Esophagus mucosa (tissue), 1 donor: ENCODE measurements at places on chromosomes 1 and 21. TPM values are rescaled to one million over a fixed set of nuclear protein-coding genes. Genes with fewer than 3 reads are reported as not detected.

DNA sequence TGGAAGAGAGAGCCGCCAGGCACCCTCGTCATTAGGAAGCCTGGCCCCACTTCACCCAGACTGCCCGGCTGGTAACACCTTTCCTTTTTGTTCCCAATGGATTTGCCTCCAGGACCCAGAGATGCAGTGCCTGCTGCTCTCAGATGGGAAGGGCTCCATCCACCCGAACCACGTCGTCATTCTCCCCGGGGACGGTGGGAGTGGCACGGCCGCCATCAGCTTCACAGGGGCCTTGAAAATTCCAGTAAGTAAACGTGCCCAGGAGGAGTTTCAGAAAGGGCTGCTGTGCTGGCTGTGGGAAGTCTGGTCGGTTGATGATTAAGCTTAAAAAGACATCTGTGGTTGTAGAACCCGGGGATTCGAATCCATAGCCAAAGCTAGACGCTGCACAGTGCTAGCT, 45.2 kb downstream of the SLC37A1 start:
- no peak for ATAC-seq

GRCh38 chr1:4213366-4213973, 313.4 kb upstream of the C1orf174 start:
- ATAC-seq: no peak

DNA sequence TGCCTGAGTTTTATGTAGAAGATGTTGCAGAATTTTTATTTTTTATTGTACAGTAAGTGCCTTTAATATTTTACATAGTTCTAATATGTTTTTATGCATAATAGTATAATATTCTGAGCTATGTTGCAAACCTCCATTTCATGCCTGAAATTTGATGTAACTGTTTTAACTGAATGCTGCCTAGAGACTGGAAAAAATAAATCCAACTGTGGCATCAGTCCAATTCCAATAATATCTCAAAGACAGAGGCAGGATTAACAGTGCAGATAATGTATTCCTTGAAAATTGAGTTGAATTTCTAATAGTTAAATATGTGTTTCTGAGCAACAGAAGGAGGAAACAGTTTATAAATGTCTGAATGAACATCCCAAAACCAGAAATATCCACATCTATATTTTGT, 61.1 kb upstream of the KIF1B start:
- ATAC-seq: no peak

- ATAC-seq: no peak
Measured at GRCh38 chr1:42137766-42138165, 15.4 kb upstream of the GUCA2B start.

The UBIAD1 gene
- total RNA-seq: 7.6 TPM

DNA sequence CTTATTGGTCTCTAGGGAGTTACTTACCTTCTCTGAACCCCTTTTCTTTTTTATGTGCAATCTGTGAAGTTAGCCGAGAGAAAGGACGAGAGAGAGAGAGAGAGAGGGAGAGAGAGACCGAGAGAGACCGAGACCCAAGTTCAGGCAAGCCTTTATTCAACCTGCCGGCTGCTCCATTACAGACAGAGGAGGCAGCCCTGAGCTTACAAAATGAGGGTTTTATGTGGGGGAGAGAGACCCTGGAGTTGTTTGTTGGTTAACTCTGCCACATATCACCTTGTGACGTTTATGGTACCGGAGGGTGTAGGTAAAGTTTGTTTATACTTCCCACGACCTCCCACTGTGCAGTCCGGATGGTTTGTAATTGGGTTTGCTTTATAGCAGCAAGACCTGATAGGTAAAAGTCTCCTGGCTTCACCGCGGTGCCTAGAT, 1.5 kb upstream of the MCOLN3 start:
- ATAC-seq: no peak

DNA sequence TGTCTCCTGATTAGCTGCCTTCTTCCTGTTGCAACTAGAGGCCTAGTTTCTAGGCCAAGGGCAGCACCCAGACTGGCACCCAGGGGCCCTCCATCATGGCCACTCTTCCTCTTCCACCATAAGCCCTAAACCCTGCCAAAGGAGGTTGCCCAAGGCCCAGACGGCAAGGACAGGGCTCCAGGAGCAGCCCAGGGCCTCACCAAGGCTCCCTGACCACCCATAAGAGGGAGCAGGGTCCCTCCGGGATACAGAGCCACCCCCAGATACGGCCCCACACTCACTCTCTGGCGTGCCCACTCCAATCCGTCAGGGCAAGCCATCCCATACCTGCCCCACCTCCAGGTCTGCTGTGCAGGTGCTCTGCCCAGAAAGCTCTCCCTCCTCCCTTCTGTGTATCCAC, 79.9 kb downstream of the ITPKB start:
- no peak for ATAC-seq

DNA sequence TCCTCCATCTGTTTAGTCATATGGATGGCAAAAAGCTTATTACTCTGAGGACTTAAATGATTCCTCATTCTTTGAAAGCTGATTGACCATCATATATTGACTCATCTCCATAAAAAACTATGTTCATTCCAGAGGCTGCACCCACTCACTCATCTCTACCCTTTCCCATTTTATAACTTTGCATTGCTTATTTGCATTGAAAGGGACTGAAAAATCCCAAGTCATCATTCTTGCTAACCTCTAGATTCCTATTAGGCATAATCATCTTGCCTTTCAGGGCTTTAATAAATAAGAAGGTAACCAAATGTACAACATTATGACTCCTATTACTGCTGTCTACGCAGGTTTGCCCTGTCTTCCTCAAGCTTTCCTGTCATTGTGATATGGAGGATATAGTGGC, 1180.3 kb upstream of the B3GALT2 start:
- no peak for ATAC-seq

DNA sequence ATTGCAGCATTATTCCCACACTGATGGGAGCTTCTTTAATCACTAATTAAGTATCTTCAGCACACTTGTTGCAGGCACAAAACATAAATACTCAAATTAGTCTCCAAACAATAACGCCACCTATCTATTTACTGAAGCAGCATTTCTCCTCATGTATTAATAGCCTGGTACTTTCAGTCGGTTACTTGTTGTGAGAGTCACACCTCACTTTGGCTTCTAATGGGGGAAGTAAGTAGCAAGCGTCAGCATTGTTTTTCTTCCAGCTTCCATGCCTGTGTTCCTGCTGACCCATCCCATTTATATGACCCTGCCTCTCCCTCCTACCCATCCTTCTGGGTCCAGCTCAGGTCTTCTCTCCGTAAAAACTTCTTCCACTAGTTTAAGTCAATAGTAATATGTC, 31.9 kb upstream of the DENND1B start:
- no peak for ATAC-seq

GRCh38 chr1:69673321-69673720, 105.6 kb downstream of the LRRC7 start:
- no peak for ATAC-seq

The OR2T29 gene
- not detected for total RNA-seq

GRCh38 chr1:59947047-59947938, 20.7 kb upstream of the CYP2J2 start:
- peak; percentile 95 for ATAC-seq

The KCNK2 gene
- total RNA-seq: 0.08 TPM

The LCE2B gene
- total RNA-seq: not detected

The CD55 gene
- 54.1 TPM for total RNA-seq

The DNAJC6 gene
- 0.20 TPM for total RNA-seq

- no peak for ATAC-seq
Measured at GRCh38 chr21:46474382-46474781, 15.7 kb downstream of the DIP2A start.

DNA sequence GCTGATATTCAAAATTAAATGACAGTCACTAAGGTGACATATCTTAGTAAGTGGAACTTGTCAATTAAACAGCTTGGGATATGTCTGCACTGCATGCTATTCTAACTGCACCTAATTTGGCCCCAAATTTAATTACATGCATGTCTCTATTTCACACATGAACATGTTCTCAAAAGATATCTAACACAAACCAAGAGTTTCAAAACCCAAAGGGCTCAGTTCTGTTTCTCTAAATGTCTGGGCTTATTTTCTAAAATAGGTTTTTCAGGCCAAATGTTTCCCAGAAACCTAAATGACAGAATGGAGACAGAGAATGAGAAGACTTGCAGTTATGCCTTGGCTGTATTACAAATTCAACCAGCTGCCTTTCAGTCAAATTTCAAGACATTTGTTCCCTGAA, 11.3 kb downstream of the RAB29 start:
- ATAC-seq: no peak

The CD1B gene
- not detected for total RNA-seq

- ATAC-seq: peak; percentile 78
Measured at GRCh38 chr1:26826261-26827105, at the start of gene ZDHHC18. ZDHHC18 (plus strand) TSS chr1:26826688; CDS start chr1:26826805, 117 bp downstream.

- ATAC-seq: no peak
Measured at GRCh38 chr1:203516184-203516583, 22.2 kb downstream of the OPTC start.

GRCh38 chr1:91924146-91924545, 25.1 kb upstream of the BRDT start:
- ATAC-seq: no peak
